Thymus (tissue), 14 donors: ENCODE measurements at places on chromosomes 5 and 9. TPM values are rescaled to one million over a fixed set of nuclear protein-coding genes. Genes with fewer than 3 reads are reported as not detected.

The MSX2 gene
- polyA plus RNA-seq = 0.41 TPM

- no peaks in the 10 kb centered on the region for H3K36me3 ChIP-seq
- no peak overlapping the region for H3K27ac ChIP-seq
- no peak for DNase-seq
- no peak overlapping the region for H3K4me3 ChIP-seq
- no peaks in the 10 kb centered on the region for H3K27me3 ChIP-seq
Observed at GRCh38 chr5:67807439-67807888, 408.1 kb upstream of the PIK3R1 start.

- H3K4me1 ChIP-seq = no peaks in the 10 kb centered on the region
- H3K27me3 ChIP-seq = no peaks in the 10 kb centered on the region
- no peak overlapping the region for H3K4me3 ChIP-seq
- no peak overlapping the region for H3K27ac ChIP-seq
- no peak for DNase-seq
Observed at GRCh38 chr5:59206132-59206581, 623.3 kb downstream of the RAB3C start.

GRCh38 chr5:1884678-1885403, 2.1 kb upstream of the IRX4 start:
- H3K4me1 ChIP-seq = no peaks in the 10 kb centered on the region
- no peaks in the 10 kb centered on the region for H3K36me3 ChIP-seq
- no peak overlapping the region for H3K27ac ChIP-seq
- no peak overlapping the region for H3K4me3 ChIP-seq

DNA sequence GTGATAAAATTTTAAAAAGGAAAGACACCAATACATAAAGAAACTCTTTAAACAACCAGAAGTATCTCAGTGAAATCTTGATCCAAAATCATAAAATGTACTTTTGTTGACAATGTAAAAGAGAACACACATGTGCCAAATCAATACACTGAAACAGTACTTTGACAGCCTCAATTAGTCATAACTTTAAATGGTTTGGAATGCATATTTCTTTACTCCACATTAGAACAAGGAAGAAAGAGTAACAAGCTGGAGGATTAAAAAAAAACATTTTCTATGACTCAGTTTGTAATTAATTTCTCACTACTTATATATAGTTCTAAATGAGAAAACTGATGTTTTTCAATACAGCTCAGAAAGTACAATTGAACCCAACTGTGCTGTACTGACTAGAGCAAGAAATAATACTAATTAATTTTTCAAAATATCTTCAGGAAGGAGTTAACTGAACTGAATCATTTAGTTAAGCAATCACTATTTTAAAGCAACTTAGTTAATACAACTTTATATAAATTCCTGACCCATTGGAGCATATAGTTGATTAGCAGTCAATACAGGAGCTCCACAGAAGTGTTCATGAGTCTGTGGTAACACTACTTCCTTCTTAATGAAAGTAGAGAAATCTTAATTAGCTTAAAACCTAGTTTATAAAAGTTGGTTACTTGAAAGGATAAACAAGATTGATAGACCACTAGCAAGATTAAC, 101.0 kb downstream of the NR3C1 start:
- H3K36me3 ChIP-seq = peaks cover 22% of the 10 kb centered on the region
- H3K27me3 ChIP-seq = no peaks in the 10 kb centered on the region
- DNase-seq = no peak

GRCh38 chr9:91771027-91771426, 179.0 kb downstream of the ROR2 start:
- H3K27ac ChIP-seq = no peak overlapping the region
- no peak overlapping the region for H3K4me3 ChIP-seq
- H3K4me1 ChIP-seq = no peaks in the 10 kb centered on the region
- H3K36me3 ChIP-seq = no peaks in the 10 kb centered on the region
- no peaks in the 10 kb centered on the region for H3K27me3 ChIP-seq

The HAVCR2 gene
- polyA plus RNA-seq = 21.5 TPM

GRCh38 chr9:91474656-91475055, 51.0 kb upstream of the NFIL3 start:
- no peaks in the 10 kb centered on the region for H3K36me3 ChIP-seq
- H3K4me3 ChIP-seq = no peak overlapping the region
- H3K4me1 ChIP-seq = no peaks in the 10 kb centered on the region

DNA sequence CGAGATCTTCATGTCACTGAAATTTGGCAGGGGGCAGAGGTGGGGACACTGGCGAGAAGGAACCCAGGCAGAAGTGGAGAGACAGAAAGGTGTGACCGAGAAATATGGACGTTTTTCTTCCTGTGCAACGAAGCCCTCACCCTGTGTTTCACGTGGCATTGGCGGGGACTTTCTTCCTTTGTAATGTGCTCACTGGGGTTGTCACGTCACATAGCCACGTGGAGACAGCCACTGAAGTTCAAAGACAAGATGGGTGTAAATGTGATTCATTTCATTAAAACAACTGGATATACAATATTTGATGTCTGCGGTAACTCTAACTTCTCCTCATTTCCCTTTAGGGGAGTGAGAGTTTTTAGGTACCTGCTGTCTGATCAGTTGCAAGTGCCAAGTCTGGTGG, 225.7 kb downstream of the FSTL4 start:
- DNase-seq = no peak
- peaks cover 3% of the 10 kb centered on the region for H3K4me1 ChIP-seq
- H3K4me3 ChIP-seq = no peak overlapping the region
- no peaks in the 10 kb centered on the region for H3K27me3 ChIP-seq
- H3K27ac ChIP-seq = no peak overlapping the region

DNA sequence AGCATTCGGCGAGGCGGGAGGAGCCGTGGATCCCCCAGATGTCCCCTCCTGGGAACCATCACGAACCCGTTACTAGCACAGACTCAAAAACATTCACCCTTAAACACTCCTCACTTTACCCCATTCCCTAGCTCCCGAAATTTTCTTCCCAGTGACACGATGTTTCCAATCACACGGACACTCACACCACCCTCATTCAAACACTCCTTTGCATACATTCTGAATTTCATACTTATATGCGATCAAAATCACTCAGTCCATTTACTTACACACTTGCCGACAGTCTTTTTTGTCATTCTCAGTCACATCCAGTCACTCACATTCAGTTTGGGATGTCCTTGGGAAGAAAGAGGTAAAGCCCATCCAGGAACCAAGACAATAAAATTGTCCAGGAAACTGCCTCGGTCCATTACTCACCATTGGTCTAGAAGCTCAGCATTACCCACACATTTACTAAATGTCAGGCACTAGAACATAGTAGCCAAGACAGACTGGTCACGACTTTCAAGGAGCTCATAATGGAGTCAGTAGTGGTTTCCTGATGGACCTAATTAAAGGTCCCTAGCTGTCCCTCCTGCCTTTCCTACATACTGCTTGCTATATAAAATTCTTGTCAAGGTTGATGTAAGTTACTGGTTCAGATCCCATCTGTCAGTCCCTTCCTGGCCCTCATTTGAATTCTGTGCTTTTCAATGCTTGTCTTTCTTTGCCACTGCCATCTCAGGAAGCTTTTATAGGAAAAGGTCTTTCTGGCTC, 574 bp downstream of the SLC35A4 start:
- peaks cover 20% of the 10 kb centered on the region for H3K4me1 ChIP-seq
- H3K4me3 ChIP-seq = peak overlapping the region; percentile 89
- no peaks in the 10 kb centered on the region for H3K27me3 ChIP-seq
- DNase-seq = no peak
- H3K36me3 ChIP-seq = peaks cover 21% of the 10 kb centered on the region

The SCGB3A1 gene
- 2.1 TPM for polyA plus RNA-seq

GRCh38 chr9:68672215-68672614, 32.8 kb upstream of the PIP5K1B start:
- H3K4me1 ChIP-seq = no peaks in the 10 kb centered on the region
- no peaks in the 10 kb centered on the region for H3K27me3 ChIP-seq
- H3K27ac ChIP-seq = no peak overlapping the region
- no peaks in the 10 kb centered on the region for H3K36me3 ChIP-seq

DNA sequence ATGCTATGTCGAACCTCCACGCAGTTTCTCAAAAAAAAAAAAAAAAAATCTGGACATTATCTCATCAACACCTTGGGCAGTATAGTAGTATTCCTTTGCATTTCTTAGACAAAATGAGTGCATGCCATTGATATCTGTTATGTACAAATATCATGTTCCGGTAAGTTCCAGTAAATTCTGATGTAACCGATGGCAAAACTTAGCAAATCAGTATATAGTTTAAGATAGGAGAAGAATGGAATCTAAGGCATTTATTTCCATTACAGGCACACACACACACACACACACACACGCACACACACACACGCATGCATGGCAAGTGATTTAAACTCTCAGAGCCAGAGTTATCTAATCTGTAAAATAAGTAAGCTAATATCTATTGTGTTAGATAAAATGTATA, 356.5 kb upstream of the TUSC1 start:
- no peaks in the 10 kb centered on the region for H3K27me3 ChIP-seq
- no peaks in the 10 kb centered on the region for H3K36me3 ChIP-seq
- H3K4me1 ChIP-seq = no peaks in the 10 kb centered on the region
- no peak for DNase-seq
- no peak overlapping the region for H3K4me3 ChIP-seq

DNA sequence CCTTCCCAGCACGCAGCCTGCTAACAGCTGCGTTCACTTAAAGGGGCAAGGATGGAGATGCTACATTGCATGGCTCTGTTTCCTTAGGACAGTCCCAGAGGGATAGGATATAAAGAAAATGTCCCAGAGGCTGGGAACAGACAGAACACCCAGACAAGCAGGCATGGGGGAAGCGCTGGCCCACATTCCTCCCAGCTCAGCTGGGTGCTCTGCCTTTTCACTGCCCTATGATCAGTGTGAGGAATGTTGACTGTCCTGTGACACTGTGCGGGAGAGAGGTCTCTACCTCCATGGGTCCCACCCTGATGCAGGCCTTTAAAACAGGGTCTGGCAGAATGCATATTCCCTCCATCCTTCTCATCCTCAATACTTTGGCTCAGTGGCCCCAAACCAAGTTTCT, 459.4 kb upstream of the DMAC1 start:
- H3K27me3 ChIP-seq = no peaks in the 10 kb centered on the region
- no peaks in the 10 kb centered on the region for H3K36me3 ChIP-seq
- H3K4me3 ChIP-seq = no peak overlapping the region
- H3K4me1 ChIP-seq = peaks cover 15% of the 10 kb centered on the region
- DNase-seq = no peak

- no peaks in the 10 kb centered on the region for H3K36me3 ChIP-seq
- H3K4me3 ChIP-seq = no peak overlapping the region
- no peaks in the 10 kb centered on the region for H3K27me3 ChIP-seq
- no peaks in the 10 kb centered on the region for H3K4me1 ChIP-seq
Observed at GRCh38 chr9:90124961-90125360, 517.7 kb downstream of the DIRAS2 start.

DNA sequence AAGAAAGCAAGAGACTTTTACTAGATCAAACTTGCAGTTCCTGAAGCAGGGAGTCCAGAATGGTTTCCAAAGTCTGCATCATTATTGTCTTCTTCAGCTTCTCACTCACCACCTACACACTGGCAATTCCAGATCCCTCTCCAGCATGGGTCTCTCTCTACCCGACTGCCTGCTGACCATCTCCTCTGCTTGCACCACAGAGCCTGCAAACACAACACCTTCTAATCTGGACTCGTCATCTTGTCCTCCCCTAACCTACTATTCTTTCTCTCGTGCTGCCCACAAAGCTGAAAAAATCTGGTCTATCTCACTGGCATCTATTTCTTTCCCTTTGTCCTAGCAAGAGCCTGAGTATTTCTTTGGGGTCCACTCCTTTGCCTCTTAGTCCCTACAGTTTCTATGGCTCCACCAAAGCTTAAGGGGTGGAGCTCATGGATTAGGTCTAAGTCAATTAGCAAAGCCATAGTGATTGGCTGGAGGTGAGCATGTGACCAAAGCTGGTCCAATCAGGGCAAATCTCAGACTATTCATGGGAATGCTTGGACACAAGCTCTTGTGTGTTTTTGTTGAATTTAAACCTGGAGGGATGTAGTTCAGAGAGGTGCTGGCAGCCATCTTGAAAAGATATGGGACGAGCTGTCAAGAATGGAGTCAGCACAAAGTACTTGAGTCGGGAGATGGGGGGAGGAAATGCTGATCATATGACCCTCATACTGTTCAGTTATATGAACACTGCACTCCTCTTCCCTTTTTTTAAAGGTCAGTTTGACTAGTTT, 63.5 kb downstream of the GALNT12 start:
- no peaks in the 10 kb centered on the region for H3K4me1 ChIP-seq
- no peak for DNase-seq
- no peak overlapping the region for H3K27ac ChIP-seq
- no peaks in the 10 kb centered on the region for H3K27me3 ChIP-seq
- no peaks in the 10 kb centered on the region for H3K36me3 ChIP-seq
- no peak overlapping the region for H3K4me3 ChIP-seq

The OLFM1 gene
- 24.5 TPM for polyA plus RNA-seq

DNA sequence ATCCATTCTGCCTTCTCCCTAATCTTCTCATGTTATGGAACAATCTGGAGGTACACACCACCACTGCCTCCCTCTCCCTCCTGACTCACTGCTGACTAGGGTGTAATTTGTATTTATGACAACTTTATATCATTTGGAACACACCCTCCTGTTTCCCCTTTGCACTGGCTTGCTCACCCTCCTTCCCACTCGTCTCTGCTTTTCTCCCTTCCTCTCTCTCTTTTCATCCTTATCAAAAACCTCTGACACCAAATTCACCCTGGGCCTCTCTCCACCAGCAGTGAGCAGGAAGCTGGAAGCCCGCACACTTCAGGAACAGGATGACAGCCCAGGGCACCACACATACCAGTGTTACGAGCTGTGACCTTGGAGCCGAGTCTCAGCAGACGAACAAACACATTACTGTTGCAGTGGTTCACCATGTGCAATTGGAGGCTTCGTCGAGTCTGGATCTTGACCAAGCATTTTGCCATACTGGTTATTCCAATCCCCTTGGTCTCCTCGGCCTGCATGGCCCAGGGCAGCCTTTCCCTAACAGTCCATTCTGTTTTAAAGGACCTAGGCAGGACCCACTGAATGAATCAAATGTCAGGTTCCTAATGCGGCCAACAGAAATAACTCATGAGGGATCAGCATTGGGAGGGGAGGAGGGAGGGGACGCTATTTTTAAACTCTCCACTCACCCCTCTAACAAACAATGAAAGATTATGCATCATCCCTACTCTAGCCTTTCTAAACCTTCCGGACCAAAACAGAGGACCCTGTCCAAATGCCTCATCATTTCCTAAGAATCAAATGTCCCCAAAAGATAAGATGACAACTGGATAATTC, 203.9 kb upstream of the RASEF start:
- no peak overlapping the region for H3K4me3 ChIP-seq
- no peaks in the 10 kb centered on the region for H3K4me1 ChIP-seq
- DNase-seq = no peak

The TRIM7 gene
- polyA plus RNA-seq = 5.3 TPM

GRCh38 chr5:128538250-128539037, 399 bp upstream of the FBN2 start:
- peaks cover 33% of the 10 kb centered on the region for H3K27me3 ChIP-seq
- H3K4me3 ChIP-seq = peak overlapping the region; percentile 31
- no peak overlapping the region for H3K27ac ChIP-seq
- peaks cover 15% of the 10 kb centered on the region for H3K4me1 ChIP-seq
- H3K36me3 ChIP-seq = no peaks in the 10 kb centered on the region

GRCh38 chr9:76403352-76403751, 9.1 kb upstream of the RFK start:
- no peaks in the 10 kb centered on the region for H3K27me3 ChIP-seq
- no peak overlapping the region for H3K27ac ChIP-seq

The GPX3 gene
- 412 TPM for polyA plus RNA-seq
